Activated naive CD8-positive, alpha-beta T cell treated with anti-CD3 and anti-CD28 coated beads, Interleukin-2, amount 50 U/mL, for 16 hours (primary cell): ENCODE measurements at places on chromosomes 3 and 15.

DNA sequence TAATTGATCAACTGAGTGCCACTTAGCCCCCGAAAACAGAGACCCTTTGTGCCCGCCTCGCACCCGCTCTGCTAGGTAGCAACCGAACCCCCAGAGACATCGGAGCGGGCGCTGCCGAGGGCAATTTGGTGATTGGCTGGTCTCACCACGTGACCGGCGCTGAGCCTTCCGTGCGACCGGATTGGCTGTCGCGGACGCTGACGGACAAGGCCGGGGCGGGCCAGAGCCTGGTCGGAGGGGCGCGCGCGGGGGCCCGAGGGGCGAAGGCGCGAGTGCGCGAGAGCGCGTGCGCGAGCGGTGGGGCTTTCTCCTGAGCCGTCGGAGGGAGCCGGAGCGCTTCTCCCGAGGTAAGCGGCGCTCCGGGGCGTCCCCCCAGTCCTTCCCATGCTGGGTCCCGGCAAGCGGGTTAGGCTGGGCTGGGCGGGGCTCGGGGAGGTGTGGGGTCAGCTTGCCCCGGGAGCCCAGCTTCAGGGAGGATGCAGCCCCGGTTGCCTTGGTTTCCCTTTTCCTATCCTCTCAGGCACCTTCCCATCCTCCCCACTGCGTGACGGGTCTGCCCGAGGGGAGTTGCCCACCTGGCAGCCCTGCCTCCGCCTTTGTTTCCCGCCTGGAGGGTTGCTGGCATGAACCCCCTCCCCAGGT lies at the start of gene TMEM108:
TSS of gene TMEM108 (plus strand) at position 303 of the 642 bp plus-strand sequence.
- DNase-seq: no peak

- DNase-seq: no peak
These were observed 155.3 kb downstream of the ATP10A start for GRCh38 chr15:25707656-25708365.

DNA sequence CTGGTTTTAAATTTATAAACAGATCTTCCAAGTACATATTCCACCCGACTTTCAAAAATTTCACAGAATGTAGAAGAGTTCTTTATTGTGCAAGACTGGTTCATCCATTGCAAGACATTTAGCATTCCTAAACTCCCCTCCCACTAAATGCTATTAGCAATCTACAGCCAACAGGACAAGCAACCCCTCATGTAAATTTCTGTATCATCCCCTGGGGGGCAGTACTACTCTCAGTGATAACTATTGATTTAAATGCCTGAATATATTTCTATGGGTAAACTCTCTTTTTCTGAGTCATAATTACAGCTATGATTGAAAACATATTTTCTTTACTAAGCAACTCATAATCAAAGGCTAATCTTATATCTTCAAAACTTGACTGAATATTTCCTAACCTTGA lies 10.7 kb upstream of the SLC15A2 start:
- DNase-seq: no peak

GRCh38 chr3:131743126-131743525 lies 240.4 kb upstream of the MRPL3 start:
- DNase-seq: no peak

- no peak for DNase-seq
These were observed 36.1 kb downstream of the SELENOT start for GRCh38 chr3:150639262-150639661.

DNA sequence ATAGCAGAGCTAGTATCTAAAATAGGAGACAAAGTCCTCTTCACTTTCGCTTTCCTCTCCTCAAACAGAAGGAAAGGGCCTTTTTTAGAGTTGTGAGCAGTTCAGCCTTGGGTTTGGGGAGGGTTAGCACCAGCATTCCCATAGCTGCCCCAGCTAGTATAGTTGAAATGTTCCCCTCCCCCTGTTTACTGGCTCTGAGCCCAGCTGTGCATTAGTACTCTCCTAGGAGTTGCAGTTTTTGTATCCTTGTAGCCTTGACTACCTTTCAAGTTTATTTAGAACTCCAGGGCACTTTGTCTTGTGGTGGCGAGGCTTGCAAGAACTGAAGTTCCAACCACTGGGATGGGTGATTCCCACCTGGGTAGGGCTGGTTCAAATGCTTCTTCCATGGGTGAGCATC lies 245.1 kb upstream of the NAALADL2 start:
- no peak for DNase-seq

GRCh38 chr15:28942571-28942970 lies 56.8 kb downstream of the APBA2 start:
- DNase-seq: no peak

DNA sequence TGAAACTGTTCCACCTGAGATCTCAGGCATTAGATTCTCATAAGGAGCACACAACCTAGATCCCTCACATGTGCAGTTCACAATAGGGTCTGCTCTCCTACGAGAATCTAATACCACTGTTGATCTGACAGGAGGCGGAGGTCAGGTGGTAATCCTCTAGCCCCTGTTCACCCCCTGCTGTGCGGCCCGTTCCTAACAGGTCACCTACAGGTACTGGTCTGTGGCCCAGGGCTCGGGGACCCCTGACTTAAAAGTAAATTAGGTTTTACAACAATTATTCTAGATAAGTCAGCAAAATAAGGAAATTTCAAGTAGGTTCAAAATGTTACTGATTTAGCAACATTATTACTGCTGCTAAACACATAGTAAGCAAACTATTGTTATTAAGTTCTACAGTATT lies 58.2 kb downstream of the CFAP20DC start:
- no peak for DNase-seq

DNA sequence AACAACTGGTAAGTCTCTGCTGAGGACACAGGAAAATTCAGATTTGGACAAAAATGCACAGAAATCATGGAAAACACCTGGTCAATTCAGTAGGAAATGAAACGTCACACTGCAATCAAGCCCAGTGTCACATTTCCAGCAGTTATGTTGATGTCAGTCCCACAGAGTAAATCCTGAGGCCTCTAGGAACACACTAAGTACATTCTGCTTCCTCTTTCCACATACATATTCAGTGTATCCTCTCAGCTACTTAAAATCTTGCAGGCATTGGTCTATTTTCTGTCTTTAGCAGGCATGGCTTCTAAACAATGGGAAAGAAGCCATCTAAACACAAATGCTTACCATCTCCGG lies 207.8 kb downstream of the PLCL2 start:
- no peak for DNase-seq

- DNase-seq: no peak
These were observed at the start of gene CCDC9B for GRCh38 chr15:40340740-40341400. Gene CCDC9B, minus strand, starts transcription at chr15:40340939. Its CDS starts 120 bp downstream, at chr15:40340819.

GRCh38 chr3:37456270-37456708 lies 281.9 kb upstream of the LRRFIP2 start:
- no peak for DNase-seq

GRCh38 chr3:179452176-179452564 lies 900 bp upstream of the GNB4 start:
- DNase-seq: no peak

GRCh38 chr3:156728267-156728985 lies 54.0 kb downstream of the TIPARP start:
- DNase-seq: no peak

GRCh38 chr3:73046195-73046594 lies 15.3 kb upstream of the EBLN2 start:
- no peak for DNase-seq

DNA sequence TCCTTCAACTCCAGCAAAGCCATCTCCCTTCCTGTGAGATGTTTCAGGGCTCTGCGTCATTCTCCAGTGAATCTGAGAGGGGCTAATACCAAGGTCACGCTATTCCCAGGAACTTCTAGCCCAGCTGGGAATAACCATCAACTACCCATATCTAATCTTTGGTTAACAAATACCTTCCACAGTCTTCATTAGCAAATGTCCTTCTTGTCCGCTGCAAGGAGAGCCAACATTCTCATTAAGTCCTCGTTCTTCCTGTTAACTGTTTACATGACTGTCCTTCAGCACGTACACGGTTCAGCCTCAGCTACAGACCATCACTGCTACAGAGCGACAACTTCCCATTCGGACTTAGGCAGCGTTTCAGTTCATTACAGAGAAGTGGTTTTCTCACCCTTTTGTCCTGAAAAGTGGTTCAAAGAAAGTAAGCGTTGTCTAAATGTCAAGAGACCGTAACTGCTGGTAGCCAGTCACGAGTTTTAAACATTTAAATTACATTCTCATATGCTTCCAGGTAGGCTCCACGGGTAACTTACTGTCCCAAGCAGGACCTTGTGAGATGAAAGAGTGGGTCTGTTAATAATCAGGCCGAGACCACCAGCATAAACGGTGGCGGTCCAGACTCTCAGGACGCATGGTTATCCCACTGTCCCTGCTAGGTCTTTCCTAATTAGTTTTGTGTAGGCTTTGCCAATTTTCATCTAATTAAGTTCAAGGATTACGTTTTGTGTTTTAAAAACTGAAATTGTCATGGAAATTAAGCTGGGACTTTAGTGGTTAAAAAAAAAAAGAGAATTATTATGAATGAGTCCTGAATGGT lies 63.8 kb downstream of the CHSY1 start:
- DNase-seq: no peak

GRCh38 chr15:64182859-64183370 lies 20.1 kb upstream of the PPIB start:
- DNase-seq: no peak

DNA sequence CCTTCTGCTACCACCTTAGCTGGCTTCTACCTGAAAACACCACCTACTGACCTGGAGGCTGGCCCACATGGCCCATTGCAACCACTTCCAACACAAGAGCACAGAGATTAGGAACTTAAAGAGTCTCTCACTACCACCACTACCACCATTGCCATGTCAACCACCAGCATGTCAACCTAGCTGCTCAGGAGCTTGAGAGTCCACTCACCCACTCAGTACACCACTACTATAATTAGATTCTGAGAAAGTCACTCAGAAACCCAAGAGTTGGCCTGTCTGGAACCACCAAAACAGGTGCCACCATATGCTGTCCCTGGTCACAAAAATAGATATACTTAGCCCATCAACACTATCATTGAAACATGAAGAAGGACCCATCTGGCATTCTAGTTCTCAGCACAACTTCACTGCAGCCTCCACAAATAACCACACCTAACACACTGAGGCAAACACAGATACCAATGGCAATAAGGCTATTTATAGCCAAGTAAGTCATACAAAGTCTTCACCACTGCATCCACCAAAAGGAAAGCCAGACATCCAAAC lies 806.7 kb upstream of the EPHA6 start:
- DNase-seq: no peak

GRCh38 chr3:150345021-150345538 lies 63.0 kb upstream of the TSC22D2 start:
- no peak for DNase-seq

DNA sequence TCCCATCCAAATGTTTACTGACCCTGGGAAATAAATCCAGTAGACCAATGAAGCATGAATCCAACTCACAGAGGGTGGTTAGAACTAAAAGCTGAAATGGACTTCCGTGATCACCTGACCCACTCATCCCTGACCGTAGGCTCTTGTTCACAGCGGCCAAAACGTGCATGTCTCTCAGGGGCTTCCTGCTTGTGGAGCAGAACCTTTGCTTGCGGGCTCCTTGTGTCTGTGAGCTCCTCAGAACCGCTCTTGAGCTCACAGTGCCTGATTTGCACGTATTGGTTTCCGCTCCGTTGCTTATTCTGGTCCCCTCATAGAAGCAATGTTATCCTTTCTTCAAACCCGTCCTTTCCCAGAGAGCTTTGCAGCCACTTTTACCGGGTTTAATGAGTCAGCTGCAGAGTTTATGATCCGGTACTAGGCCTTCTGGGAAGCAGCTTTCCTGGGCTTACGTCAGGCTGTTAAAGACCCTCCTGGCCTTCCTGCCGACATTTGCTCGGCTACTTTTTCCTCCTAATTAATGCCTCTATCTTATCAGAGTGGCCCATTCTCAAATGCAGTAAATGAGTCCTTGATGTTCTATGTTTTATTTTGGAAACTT lies 35.4 kb downstream of the LIPC start:
- no peak for DNase-seq

DNA sequence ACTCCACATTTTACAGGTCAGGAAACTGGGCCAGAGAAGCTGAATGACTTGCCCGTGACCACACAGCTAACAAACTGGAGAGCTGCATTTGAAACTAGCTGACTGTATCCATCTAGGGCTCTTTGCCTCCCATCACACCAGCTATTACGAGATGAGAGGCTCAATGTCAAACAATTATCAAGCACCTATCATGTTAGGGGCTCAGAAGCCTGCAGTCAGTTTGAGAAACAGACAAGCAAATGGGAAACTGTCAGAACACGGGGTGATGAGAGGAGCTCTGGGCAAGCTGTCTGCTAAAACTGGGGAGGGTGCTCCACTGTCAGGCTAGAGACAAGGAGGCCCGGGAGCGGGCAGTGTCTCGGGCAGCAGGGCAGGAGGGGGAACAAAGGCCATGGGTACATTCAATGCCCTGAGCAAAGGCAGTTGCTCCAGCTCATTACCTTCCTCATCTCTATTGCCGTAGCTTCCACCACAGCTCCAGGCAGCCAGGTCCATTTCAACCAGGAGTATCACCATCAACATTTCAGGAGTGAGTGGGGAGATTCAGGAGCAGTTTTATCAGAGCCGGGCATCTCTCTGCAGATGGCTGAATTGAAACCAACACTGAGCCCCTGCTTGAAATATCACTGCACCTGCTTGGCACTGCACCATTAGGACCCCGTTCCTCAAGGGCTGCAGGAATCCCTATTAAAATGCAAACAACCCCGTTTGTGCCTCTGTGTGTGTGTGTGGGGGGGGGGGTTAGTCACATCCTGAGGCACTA lies 122.6 kb downstream of the RAB11A start:
- no peak for DNase-seq

- no peak for DNase-seq
These were observed 593.4 kb upstream of the ZNF717 start for GRCh38 chr3:76378789-76379188.

DNA sequence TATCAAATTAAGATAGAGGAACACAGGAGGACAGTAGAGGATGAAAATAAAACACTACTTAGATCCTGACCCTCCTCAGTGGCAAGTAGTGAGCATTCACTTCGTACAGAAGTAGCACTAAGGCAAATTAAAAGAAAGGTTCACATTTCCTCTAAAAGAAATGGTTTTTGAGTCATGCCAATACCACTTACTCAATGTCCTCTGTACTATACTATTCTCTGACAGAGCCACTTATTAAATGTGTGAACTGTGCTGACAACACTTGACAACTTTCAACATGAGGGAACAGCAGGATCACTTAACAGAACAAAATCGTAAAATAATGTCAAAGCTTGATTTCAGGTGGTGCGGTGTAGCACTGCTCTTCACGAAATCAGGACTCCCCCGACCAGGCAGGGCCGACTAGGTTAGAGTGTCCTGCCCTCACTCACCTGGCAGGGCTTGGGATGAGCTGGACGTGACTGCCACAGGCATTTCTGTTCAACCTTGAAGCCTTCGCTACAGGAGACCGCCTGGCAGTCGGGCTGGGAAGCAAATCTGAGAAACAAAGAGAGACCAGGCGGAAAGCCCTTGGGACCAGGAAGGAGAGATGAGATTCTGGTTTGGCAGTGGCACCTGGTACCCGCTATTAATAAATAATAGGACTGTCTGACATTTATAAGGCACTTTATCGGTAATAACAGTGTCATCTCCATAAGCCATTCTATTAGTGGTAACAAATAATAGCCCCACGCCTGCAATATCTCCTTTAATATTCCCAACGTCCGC lies 611 bp upstream of the SLC27A2 start:
- DNase-seq: no peak

GRCh38 chr3:195809796-195810454 lies 1.8 kb downstream of the MUC4 start:
- DNase-seq: no peak
